Heart left ventricle (tissue), 16 donors: ENCODE measurements at places on chromosomes 1 and 21. TPM values are rescaled to one million over a fixed set of nuclear protein-coding genes. Genes with fewer than 3 reads are reported as not detected.

The SLC6A17 gene
- total RNA-seq: not detected

GRCh38 chr1:145891143-145891542 is 5.5 kb upstream of the ANKRD35 start:
- peak overlapping the region; percentile 87 for H3K27ac ChIP-seq
- H3K36me3 ChIP-seq: no peaks in the 10 kb centered on the region
- no peak overlapping the region for H3K4me3 ChIP-seq
- H3K4me1 ChIP-seq: peaks cover 33% of the 10 kb centered on the region
- H3K27me3 ChIP-seq: no peaks in the 10 kb centered on the region
- DNase-seq: no peak

GRCh38 chr1:12587981-12588640 is 29.9 kb downstream of the DHRS3 start:
- H3K4me3 ChIP-seq: no peak overlapping the region
- no peak overlapping the region for H3K27ac ChIP-seq
- H3K27me3 ChIP-seq: no peaks in the 10 kb centered on the region
- peaks cover 42% of the 10 kb centered on the region for H3K4me1 ChIP-seq

The A3GALT2 gene
- not detected for total RNA-seq

GRCh38 chr1:57683037-57683942 is 259.4 kb upstream of the DAB1 start:
- no peak overlapping the region for H3K4me3 ChIP-seq
- H3K4me1 ChIP-seq: no peaks in the 10 kb centered on the region
- no peaks in the 10 kb centered on the region for H3K36me3 ChIP-seq
- no peak for DNase-seq
- no peaks in the 10 kb centered on the region for H3K27me3 ChIP-seq

The PKNOX1 gene
- 8.7 TPM for total RNA-seq

GRCh38 chr21:31473685-31474345 is 129.8 kb upstream of the TIAM1 start:
- no peaks in the 10 kb centered on the region for H3K4me1 ChIP-seq
- H3K27ac ChIP-seq: no peak overlapping the region
- no peak for DNase-seq
- no peaks in the 10 kb centered on the region for H3K36me3 ChIP-seq
